AG09319 (cell line): ENCODE measurements at places on chromosomes 2 and 18.

DNA sequence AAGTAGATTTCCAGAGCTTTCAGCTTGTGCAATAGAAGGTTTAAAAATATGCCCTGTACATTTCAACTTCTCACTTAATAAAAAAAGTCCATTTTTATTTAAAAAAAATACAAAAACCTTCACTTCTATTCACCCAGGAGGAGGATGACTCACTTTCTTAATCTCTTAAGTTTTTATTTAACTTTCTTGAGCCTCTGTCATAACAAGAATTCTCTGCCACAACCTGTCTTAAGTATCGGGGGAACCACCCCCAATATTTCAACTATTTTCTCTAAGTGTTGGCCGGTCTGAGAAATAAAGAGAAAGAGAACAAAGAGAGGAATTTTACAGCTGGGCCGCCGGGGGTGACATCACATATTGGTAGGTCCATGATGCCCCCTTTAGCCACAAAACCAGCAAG lies 58.4 kb downstream of the LRATD1 start:
- no peak for DNase-seq

DNA sequence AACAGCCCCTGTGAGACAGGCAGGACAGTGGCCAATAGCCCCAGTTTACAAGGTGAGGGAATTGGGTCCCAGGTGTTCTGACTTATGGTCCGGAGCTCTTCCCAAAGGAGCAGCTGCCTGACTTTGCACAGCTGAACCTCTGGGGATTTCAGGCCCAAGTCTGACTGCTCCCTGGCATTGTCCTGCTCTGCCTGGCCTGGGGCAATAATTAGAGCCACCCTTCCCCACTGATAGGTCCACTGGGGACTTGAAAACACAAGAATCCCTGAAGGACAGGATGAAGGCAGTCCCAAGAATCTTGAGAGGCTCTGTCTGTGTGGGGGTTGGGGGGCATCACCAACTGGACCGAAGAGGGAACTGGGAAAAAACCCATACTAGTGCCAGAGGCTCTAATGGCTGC lies 3.7 kb upstream of the FEV start:
- DNase-seq, result no peak

- DNase-seq, result no peak
These were observed 624.7 kb downstream of the TDRD15 start for GRCh38 chr2:21748501-21748900.

DNA sequence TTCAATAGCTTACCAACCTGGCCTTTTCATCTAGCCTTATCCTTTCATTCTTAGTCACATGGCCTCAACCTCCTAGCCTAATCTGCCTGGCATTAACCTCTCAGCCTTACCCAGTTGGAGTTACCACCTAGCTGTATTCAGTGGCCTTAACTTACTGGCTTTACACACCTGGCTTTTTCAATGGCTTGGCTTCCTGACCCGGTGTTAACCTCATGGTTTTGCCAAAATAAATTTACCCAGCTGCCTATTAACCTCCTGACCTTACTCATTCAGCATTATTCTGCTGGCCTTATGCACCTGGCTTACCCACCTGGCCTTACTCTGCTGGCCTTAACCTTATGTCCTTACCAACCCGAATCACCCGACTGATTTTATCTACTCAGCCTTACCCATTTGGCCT lies 135.5 kb upstream of the ZSWIM2 start:
- DNase-seq, result no peak

DNA sequence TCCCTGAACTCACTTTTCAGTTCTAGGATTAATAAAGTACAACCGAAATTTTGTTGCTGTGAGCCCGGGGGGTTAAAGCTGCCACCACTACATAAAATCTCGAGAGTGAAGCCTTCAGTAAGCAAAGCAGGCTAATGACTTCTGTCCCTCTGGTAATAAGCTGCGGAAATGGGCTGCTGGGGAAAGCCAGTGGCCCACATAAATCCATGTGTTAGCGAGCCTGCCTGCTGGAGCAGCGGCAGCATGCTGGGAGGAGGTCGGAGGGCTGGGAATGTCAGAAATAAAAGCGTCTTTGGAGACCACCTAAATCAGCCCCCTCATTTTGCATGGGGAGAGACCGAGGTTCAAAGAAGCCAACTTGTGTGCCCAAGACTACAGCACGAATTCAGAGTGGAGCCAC lies 371.7 kb downstream of the TNS1 start:
- DNase-seq, result no peak

GRCh38 chr2:134249755-134250154 lies 4.1 kb upstream of the MGAT5 start:
- DNase-seq, result no peak

GRCh38 chr2:26809211-26809610 lies 23.4 kb downstream of the CENPA start:
- no peak for DNase-seq

GRCh38 chr2:58913082-58913726 lies 672.1 kb upstream of the FANCL start:
- DNase-seq, result no peak

DNA sequence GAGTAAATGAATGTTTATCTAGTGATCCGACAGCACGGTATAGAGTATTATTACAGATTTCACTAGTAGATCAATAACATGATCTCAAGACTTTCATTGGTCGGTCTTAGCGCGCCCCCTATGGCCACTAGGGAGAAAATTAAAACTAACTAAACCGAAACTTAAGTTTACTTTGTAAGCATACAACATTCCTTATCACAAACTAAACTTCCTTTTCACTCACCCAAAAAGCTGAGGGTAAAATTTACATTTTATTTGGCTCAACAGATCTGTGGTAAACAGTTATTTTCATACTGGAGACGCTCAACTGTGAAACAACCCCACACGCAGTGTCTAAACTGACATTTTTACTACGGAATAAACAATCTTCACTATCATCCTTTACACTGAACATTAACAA lies 215.6 kb upstream of the MAP2 start:
- DNase-seq, result no peak
